RKO (cell line): ENCODE measurements at places on chromosomes 1 and 21.

- no peak for DNase-seq
These were observed 112.7 kb downstream of the CLIC6 start for GRCh38 chr21:34781526-34781925.

GRCh38 chr1:234722904-234723720, 113.1 kb upstream of the IRF2BP2 start:
- DNase-seq: peak; percentile 86

GRCh38 chr1:32072622-32073298, at the start of gene TMEM39B:
Gene TMEM39B (plus strand): TSS chr1:32072939. CDS start chr1:32073048, 109 bp downstream.
- DNase-seq: peak; percentile 96

GRCh38 chr1:21319447-21320407, 29.5 kb upstream of the ECE1 start:
- DNase-seq: no peak

GRCh38 chr1:55155522-55155921, 59.6 kb downstream of the USP24 start:
- DNase-seq: peak; percentile 38

DNA sequence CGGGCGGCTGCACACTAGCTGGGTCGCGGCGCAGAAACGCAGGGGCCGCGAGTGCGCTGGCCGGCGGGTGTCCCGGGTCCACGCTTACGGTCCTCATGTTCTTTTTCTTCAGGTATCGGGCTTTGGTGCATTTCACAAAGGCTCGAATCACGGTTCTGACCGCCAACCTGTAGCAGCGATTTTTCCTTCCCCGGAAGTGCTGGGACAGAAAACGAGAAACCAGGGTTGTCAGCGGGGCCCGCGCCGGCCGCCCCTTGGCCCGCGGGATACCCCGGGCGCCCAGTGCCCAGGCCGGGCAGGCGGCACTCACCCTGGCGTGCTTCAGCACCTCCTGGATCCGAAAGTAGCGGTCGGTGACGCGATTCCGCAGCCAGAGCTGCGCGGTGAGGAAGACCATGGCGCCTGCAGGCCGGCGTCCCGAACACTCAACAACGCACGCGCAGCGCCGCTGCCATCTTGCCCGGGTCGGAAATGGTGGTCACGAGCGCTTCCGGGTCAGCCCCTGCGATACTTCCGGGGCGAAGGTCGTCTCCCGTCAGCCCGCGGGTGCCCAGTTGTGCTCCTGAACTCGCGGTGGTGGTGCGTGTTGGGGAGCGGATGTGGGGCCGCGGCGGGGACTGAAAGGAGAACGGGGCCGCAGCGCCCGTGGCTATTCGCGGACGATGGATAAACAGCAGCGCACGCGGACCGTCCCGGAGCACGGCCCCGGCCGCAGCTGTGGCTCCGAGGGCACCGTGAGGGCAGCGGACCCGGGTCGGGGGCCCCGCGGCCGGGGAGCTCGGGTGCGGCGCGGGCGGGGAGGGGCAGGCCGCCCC, at the start of gene MRPL20:
Gene MRPL20, minus strand, starts transcription at position 473 of the 815 bp plus-strand sequence. Its CDS starts 76 bp downstream, at position 397.
- peak; percentile 94 for DNase-seq

DNA sequence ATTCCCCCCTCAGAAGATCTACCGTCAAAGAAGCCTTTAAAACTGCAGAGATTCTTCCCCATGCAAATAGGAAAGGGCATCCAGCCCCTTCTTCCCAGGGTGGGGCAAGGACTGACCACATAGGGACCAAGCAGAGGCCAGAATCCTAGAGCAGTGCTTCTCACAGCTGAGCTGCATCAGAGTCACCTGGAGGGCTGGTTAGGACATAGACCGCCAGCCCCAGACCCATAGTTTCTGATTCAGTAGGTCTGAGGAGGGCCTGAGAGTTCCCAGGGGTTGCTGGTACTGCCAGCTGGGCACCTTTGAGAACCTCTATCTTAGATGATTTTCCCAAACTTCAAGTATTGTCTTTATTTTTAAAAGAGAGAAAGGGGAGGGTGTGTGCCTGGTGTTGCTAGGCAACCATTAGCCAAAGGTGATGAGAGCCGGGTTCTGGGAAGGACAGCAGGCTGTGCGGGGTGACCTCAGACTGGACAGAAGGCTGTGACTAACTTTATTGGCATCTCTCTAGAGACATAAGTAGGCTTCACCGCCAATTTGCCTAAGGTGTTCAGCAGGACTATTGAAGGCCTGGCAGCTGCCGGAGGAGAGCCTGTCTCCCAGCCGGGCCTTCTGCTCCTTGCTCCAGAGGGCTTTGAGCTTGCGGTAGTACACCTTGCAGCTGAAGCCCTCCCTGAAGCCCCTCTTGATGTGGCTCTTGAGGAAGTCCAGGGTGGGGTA, 3.0 kb downstream of the SPATA46 start:
- peak; percentile 26 for DNase-seq

DNA sequence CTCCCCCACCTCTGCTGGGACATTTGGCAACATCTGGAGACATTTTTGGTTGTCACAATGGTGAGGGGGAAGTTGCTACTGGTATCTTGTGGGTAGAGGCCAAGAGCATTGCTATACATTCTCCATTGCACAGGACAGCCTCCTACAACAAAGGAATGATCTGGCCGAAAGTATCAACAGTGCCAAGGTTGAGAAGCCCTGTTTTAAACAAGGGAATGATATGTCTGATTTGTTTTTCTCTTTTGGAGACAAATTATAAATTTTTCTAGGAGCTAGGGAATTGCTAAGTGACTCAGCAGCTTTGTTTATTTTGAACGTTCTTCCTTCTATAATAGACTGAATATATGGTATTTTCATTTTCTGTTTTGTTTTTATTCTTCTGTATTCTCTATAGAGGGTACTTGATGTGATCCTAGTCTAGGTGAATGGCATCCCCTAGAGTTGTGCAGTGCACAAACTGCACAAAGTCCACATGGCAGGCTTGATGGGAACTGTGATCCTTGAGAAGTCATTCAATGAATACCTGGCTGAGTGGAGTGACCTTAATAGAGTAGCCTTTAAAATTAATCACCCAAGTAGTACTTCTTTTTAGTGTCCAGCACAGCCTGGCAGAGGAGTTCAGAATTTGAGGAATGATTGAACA, 288.6 kb upstream of the USP24 start:
- DNase-seq: no peak

DNA sequence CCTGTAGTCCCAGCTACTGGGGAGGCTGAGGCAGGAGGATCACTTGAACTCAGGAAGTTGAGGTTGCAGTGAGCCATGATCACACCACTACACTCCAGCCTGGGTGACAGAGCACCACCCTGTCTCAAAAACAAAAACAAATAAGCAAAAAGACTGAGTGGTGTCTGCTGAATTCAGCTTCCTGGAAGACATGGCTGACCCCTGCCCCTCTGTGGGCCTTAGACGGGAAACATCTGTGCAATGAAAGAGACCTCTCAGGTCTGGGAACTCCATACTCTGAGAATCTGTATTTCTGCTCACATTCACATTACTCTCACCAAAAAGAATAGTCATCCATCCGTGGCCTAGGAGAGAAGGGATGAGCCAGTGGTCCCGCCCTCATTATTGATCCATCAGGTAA, 2.0 kb downstream of the HTR1D start:
- no peak for DNase-seq

GRCh38 chr21:17900281-17900989, 81.3 kb upstream of the C21orf91 start:
- no peak for DNase-seq

DNA sequence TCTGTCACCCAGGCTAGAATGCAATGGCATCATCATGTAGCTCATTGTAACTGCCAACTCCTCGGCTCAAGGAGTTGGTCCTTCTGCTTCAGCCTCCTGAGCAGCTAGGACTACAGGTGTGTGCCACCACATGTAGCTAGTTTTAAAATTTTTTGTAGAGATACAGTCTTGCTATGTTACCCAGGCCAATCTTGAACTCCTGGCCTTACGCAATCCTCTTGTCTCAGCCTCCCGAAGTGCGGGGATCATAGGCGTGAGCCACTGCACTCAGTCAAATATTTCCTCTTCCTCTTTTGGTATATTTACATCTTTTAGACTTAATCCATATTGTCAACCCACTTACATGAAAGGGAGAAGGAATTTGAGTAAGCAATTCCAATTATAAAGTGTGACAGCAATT, 121.1 kb downstream of the EVI5 start:
- no peak for DNase-seq
